ENCODE measurements at places on chromosomes 13 and 19.

DNA sequence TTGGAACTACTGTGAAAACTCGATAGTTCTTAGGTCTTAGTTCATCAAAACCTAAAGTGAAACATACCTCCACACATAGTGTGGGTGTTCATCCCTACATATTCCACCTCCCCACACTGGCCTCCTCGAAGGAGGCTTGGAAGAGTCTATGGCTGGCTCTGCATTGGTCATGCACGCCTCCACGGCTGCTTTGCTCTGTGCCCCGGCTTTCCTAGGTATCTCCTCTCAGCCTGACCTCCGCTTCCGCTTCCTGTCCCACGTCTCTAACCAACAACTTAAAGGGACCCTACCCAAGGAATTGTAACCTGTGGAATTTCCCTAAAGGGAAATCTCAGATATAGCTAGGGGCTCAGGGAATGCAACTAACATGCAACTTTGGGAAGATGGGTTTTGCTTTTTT is 79.7 kb upstream of the MBNL2 start:
- DNase-seq = no peak

- DNase-seq = no peak
These were observed 21.6 kb downstream of the IL12RB1 start for GRCh38 chr19:18065173-18065495.

- DNase-seq = no peak
These were observed 137.0 kb downstream of the FLT1 start for GRCh38 chr13:28357911-28358433.

GRCh38 chr13:49740870-49741269 is 49.6 kb upstream of the EBPL start:
- DNase-seq = no peak

GRCh38 chr19:18503971-18504885 is 17.6 kb downstream of the ELL start:
- DNase-seq = no peak

GRCh38 chr19:28737021-28737895 is 475.7 kb downstream of the UQCRFS1 start:
- peak; percentile 0 for DNase-seq

GRCh38 chr13:48448959-48449614 is 36.2 kb upstream of the LPAR6 start:
- DNase-seq = no peak

DNA sequence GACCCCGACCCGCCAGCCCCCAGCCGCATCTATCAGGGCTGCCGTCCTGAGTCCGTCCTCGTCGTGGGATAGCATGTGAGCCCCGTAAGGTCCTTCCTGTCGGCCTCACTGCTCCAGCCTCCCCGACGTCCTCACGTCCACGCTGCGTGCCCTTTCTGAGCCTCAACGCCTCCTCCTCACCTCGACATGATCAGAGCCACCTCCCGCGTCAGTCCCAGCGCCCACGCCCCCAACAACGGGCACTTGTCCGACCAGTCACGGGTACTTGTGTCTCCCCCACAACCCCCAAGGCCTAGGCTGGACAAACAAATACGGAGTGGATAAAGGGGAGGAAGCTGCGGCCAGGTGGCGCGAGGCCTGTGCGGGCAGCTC is 665 bp downstream of the ZNF497 start:
- DNase-seq = no peak

DNA sequence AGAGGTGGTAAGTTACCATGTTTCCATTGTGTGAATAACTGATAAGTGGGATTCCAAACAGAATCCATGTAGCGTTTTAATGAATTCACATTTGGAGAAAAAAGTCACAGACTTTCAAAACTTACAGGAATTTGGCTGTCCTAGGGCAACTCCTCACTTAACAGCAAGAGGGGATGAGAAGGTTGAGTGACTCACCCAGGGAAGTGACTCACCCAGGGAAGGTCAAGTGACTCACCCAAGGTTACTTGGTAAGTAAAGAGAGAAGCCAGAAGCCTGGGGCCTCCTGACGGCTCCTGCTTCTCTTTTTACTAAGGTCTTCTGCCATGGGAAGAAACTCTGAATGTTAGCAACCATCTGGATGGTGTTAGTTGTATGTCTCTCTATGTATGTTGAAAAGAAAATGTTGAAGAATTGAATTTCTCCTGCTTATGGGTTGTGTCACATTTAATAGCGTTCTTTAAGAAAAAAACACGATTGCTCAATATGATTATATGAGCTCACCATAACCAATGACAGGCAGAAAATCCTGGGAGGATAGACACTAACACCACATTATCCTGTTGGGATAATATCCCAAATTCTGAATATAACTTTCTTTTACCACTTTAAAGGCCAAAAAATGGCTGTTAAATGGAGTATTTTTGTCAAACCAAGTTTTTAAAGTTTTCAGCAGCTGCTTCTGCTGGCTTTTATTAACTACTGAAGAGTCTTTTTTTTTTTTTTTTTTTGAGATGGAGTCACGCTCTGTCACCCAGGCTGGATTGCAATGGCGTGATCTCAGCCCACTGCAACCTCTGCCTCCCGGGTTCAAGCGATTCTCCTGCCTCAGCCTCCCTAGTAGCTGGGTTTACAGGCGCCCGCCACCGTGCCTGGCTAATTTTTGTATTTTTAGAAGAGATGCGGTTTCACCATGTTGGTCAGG is 195.6 kb downstream of the GGACT start:
- no peak for DNase-seq

- DNase-seq = no peak
These were observed 17.7 kb downstream of the MAG start for GRCh38 chr19:35309481-35310279.

- DNase-seq = no peak
These were observed 76.0 kb downstream of the ZDHHC20 start for GRCh38 chr13:21383090-21383489.

DNA sequence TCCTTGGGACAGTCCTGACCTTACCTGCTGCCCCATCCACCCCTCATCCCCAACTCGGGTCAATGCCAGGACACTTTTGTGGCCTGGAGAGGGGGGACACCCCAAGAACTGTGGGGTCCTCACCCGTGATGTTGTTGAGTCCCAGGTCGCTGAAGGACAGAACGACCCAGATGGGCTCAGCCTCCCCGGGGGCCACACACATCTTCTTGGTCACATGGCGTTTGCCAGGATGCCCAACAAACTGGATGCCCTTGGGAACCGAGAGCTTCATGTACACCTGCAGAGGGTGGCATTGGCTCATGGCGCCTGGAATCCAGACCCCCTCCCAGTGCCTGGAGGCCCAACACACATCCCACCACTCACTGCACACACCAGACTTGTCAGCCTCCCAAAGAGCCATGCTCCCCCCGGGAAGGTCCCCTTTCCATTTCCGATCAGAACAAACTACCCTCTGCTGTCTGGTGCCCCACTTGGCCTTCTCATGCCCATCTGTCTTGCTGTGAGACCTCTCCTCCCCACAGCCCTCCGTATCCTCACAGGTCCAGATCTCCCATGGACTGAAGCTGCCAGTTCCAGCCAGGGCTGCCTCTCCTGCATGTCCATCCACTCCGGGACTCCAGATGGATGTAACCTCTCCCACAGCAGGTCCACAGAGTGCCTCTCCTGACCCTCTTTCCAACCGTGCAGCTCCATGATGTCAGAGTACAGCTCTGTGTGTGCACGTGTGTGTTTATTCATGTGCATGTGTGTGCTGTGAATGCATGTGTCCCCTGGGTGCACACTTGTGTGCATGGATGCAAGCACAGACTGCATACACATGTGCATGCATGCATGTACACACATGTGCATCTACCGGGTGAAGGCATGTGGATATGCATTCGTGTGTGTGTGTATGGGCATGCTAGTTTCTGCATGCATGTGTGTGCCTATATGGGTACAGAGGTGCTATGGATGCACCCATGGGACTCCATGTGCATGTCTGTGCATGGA is 58.4 kb downstream of the F2RL3 start:
- no peak for DNase-seq

DNA sequence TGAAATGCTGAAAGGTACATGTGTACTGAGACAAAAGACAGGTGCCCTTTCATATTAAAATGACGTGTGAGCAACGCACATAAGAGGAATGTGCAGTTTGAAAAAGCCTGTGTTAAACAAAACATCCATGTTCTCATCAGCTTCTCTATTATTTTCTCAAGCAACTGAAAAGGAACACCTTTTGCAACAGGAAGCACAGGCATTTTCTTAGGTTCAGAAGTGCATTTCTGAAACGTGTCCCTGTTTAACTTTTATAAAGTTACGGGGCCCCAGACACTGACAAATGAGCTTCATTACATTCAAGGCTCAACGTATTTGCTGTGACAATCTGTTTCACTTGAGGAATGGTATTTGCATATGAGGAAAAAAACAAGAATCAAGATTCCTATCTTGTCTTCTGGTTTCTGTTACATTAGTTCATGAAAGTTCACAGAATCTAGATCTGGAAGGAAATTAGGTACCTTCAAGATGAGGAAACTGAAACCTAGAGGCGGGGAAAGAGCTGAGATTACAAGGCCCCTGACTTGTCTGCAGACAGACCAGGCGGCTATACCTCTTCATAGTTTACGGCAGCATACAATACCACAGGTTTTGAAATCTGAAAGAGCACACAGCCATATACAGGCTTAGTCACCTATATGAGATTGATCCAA is 431.7 kb downstream of the KLF12 start:
- peak; percentile 25 for DNase-seq

All from NCI-H748 treated with DMSO at 0.1 percent for 48 hours (cell line).